Hindlimb muscle (tissue), 1 donor: ENCODE measurements at places on chromosomes 12 and 14.

GRCh38 chr14:51869411-51870100 lies 9.1 kb downstream of the GNG2 start:
- no peak for DNase-seq

DNA sequence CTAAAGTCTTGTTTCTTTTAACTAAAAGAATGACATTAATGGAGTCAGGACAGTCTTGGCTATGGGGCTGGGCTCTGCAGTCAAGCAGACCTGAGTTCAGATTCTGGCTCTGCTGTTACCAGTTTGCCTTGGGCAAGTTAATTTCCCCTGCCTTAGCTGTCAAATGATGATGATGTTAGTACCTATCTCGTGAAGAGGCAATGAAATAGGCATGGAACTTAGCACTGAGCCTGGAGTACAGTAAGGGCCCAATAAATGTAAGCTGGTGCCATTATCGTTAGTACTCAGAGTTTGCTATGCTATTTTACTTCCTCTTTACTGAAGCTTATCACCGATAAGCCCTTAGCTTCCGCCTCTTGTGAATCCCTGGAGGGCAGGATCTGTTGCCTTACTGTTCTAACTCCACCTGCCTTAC lies 8.5 kb downstream of the FBXW8 start:
- no peak for DNase-seq

- no peak for DNase-seq
Measured at GRCh38 chr12:29578731-29579130, 81.2 kb upstream of the OVCH1 start.

DNA sequence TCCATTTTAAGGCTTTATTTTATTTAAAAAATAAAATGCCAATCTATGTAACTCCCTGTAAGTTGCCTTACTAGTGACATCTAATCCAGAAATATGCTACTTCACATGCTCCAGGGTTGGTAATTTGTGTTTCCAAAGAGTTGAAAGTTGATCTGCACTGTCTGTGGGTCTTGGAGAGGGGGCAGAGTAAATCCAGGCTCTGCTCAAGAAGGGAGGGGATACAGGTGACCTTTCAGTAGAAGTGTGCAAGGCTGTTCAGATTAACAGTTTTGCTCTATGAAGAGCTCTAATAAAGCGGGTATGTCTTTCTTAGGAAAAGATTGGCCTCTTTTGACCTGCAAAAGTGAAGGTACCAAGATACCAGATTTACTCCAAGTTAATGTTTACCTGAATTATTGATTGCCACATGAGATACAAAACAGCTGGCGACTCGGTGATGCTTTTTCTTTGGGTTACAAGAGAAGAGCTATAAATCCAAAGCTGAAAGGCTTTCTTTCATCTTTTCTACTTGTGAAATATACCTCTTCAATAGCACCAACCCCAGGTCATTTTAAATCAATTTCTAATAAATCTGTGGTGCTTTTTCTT lies 75.6 kb upstream of the FLRT2 start:
- DNase-seq, result no peak

DNA sequence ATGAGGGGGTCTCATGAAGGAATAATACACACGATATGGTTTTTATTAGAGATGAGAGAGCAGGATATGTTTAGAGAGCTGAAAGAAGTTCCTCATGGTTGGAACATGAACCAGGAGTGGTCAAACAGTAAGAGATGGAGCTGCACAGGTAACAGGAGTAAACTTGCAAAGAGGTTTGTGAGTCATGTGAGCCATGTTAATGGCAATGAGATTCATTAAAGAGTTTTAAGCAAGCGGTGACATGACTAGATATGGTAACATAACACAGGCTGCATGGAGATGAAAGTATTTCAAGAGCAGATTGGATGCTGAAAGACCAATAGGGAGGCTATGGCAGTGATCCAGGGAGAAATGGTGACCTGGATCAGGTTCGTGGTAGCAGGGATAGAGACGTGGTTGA lies 62.6 kb upstream of the SSTR1 start:
- DNase-seq, result no peak

GRCh38 chr12:126811391-126811790 lies 1455.6 kb upstream of the TMEM132C start:
- no peak for DNase-seq

- no peak for DNase-seq
Measured at GRCh38 chr14:103555559-103556337, 6.7 kb downstream of the BAG5 start.

DNA sequence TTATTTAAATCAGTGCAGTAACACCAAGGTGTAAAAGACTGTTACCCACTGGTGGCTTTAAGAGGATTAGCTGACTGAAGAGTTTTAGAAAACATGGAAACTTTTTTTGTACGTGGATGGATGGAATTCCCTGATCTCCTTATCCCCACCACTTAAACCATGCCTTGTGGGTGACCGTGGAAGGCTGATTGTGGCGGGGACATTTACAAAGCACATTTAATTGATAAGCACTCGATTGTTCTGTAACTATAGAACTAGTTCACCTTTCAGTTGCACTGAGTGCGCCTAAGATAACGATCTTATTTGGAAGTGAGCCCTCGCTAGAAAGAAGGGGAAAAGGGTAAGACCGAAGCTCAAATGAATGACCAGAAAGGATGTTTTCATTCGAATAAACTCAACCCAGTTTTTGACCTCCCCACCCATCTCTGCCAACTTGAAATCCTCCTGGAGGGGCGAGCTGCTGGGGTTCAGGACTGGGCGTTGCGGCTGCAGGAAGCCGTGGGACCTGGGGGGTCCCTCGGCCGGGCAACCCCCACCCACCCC lies 688 bp upstream of the RASSF3 start:
- DNase-seq, result no peak

DNA sequence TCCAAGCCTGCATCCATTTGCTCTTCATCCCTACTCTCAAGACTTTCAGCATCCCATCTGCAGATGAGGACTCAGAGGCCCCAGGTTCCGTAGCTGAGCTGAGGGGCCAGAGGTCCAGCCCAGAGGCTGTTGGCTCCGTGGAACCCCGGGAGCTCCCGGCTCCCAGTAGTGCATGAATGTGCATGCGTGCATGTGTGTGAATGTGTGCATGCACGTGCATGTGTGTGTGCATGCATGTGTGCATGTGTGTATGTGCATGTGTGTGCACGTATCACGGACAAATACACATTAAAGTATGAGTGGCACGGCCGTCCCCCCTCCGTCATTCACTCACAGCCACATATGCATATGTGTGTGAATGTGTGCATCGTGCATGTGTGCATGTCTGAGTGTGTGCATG lies 149.9 kb downstream of the KIF26A start:
- no peak for DNase-seq

DNA sequence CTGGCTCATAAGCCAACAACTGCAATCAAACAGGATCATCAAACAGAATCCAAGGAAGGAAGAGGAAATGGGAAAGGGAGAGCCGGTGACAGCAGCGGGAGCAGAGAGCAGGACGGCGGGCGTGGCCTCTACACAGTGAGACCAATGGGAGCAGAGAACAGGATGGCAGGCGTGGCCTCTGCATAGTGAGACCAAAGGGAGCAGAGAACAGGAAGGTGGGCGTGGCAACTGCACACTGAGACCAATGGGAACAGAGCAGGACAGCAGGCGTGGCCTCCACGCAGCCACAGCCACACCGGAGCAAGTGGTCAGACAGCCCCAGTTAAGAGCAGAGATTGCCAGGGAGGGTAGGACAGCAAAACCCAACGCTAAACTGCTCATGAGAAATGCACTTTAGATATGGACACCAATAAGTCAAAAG lies 16.4 kb downstream of the LRCOL1 start:
- DNase-seq, result peak; percentile 93

DNA sequence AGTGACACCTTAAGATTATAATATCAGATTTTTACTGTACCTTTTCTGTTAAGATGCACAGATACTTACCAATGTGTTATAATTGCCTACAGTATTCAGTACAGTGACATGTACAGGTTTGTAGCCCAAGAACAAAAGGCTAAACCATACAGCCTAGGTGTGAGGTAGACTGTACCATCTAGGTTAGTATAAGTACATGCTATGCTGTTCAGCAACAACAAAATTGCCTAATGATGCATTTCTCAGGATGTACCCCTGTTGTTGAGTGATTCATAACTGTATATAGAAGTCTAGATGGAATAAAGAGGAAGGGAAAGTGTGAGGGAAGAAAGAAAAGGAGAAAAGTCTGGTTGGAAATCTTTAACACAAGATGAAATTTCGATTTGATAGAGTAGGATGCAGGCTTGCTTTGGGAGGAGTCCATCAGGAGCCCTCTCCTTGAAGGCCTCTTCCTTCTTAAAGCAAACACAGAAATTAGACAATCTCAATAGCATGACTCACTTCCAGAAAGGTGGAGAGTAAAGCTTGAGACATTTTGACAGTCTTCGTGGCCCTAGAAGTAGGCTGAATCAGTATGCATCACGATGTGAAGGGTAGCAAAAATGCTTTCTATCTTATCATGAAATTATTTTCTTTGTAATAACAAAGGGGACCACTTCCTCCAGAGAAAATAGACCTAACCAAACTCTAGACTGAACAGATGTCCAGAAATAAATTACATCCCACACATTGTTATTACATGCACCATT lies 191.5 kb downstream of the SYT1 start:
- DNase-seq, result no peak

DNA sequence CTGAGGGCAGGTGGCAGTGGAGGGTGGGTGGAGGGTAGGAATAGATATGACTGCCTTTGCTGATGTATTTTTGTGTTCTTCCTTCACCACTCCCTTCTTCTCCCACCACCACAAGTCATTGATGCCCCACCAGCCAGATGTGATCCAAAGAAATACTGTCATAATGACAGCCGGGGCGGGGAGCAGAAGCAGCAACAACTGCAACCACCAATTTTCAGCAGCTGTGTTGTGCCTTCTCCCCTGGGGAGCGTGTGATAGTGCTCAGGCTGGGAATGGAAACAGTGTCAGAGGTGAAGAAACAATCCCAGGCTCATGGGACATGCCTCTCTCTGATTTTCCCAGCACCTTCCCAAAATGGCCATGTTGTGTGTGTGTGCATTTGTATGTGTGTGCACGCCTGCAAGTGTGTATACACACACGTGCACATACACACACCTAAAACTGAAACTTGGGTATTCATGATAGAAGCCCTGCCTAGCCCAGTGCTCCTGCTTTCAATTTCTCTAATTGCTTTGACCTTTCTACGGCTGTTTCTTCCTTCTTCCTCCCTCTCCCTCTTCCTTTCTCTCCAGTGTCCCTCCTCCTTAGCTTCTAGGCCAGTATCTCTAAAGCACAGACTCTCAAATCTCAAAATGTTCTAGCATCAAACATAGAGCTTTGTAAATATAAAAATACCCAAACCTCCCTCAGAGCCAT lies 299.2 kb upstream of the FKBP4 start:
- no peak for DNase-seq

DNA sequence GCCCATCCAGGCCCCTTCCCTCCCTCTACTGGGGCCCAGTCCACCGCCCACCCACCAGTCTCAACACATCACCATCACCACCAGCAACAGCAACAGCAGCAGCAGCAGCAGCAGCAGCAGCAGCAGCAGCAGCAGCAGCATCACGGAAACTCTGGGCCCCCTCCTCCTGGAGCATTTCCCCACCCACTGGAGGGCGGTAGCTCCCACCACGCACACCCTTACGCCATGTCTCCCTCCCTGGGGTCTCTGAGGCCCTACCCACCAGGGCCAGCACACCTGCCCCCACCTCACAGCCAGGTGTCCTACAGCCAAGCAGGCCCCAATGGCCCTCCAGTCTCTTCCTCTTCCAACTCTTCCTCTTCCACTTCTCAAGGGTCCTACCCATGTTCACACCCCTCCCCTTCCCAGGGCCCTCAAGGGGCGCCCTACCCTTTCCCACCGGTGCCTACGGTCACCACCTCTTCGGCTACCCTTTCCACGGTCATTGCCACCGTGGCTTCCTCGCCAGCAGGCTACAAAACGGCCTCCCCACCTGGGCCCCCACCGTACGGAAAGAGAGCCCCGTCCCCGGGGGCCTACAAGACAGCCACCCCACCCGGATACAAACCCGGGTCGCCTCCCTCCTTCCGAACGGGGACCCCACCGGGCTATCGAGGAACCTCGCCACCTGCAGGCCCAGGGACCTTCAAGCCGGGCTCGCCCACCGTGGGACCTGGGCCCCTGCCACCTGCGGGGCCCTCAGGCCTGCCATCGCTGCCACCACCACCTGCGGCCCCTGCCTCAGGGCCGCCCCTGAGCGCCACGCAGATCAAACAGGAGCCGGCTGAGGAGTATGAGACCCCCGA lies 6.8 kb upstream of the RNU7-1 start:
- no peak for DNase-seq

DNA sequence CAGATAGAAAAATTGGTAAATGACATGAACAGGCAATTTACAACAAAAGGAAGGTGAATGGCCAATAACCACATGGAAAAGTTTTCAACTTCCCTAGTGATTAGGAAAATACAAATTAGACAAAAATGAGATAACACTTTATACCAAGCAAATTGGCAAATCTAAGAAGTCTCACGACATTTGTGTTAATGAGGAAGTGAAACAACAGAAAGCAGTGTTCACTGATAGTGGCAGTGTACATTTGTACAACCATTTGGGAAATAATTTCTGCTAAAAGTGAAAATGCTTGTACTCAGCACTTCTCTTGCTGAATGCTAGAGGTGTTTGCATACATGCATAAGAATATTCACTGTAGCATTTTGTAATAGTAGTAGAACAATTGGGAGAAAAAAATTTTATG lies 126.6 kb downstream of the LLPH start:
- DNase-seq, result no peak

GRCh38 chr12:27988594-27989233 lies 16.2 kb upstream of the PTHLH start:
- no peak for DNase-seq

- DNase-seq, result no peak
Measured at GRCh38 chr12:48489012-48489411, 6.7 kb downstream of the C12orf54 start.

DNA sequence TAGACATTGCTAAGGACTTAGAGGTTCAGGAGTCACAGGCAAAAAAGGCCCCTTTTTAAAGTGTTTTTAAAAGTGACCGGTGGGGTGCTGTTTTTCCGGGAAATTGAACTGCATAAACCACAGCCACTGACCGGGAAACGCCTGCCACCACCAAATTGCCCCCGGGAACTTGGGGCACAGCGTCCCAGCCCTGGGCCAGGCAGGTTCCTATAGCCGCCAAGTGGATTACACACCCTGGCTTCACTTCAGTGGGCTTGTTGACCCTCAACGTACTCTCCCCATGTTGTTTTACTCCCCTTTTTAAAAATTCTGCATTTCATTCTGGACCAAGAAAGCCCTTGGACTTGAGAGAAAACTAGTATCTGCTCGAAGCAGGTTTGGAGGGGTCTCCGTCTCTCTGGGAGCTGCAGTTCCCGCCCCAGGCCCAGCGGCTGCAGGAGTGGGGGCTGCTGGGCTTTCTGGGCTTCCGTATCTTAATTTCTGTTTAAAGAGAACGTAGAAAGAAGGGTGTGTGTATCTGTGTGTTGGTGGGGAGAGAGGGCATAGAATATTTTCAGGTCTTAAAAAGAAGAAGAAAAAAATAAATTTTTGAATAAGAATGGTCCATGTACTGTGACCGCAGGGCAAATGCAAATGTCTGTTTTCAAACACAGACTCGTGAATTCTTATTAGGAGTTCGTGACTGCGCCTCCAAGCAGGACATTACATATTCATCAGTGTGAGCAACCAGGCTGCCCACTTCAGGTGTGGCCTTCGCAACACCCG lies 82.9 kb downstream of the PAPOLA start:
- DNase-seq, result no peak
